ENCODE measurements at places on chromosomes 11 and 22. TPM values are rescaled to one million over a fixed set of nuclear protein-coding genes. Genes with fewer than 3 reads are reported as not detected.

DNA sequence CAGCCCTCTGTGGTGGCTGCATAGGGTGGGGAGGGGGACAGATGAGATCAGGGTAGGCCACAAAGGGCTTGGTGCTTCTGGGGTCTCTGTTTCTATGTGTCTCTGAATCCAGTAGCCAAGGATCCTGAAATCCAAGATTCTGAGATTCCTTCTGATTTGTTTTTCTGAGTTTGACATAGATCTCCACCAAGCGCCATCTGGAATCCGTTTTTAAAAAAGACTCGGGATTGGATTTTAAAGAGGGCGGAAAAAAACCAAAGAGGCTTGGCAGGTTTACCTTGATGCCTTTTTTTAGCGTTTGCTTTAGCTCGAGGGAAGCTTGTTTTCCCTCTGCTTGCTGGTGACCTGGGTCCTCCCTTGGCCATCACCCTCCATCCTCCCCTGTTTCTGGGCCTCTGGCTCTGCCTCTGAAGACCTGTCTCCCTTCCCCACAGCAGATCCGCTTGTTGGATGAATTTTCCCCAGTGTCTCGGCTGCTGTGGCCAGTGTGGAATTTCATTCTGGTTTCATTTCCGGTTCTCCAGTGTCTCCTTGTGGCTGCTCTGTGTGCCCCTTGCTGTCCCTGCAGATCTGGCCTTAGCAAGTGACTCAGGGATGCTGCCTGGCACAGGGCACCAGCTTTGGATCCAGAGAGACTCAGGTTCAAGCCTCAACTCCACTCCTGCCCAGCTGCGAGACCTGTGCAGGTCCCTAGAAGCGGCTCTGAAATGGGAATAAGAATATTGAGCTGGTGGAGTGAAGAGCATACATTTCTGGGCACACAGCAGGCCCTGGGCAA is 15.1 kb downstream of the SYNGR1 start:
- DNase-seq: no peak

DNA sequence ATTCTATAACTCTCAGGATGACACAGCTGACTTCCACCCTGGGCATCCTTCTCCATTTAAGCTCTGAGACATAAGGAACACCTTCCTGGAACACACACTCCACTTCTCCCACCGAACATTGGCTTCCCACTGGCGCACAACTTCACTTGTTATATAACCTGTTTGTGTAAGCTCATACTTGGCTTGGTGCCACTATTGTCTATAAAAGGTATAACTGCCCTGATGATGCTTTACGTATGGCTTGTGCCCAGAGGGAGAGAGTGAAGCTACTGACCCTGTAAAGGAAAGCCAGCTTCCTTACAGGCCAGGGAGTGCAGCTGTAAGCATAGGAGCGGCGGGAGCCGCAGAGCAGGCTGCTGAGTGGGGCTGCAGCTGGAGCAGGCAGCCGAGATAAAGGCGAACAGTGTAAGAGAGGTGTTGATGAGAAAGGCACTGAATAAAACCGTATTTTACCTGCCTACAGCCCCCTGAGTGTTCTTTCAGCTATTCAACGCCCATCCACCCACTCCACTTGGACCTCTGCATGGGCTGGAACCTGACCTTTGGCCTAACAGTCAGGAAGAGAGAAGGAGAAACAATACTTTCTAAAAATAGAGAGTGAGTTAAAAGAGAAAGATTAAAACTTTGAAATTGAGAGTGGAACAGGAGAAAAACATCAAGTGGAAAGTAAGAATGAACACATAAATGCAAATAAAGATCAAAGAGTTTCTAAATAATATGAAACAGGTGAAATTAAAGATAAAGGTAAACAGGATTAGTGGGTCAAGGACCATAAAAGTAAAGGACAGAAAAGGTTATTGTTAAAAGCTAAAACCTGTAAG is 252.1 kb upstream of the ARHGAP42 start:
- DNase-seq: no peak

GRCh38 chr11:120310870-120311269 is 14.2 kb upstream of the TLCD5 start:
- DNase-seq: peak; percentile 74

GRCh38 chr11:126973051-126973450 is 27.5 kb downstream of the KIRREL3 start:
- no peak for DNase-seq

DNA sequence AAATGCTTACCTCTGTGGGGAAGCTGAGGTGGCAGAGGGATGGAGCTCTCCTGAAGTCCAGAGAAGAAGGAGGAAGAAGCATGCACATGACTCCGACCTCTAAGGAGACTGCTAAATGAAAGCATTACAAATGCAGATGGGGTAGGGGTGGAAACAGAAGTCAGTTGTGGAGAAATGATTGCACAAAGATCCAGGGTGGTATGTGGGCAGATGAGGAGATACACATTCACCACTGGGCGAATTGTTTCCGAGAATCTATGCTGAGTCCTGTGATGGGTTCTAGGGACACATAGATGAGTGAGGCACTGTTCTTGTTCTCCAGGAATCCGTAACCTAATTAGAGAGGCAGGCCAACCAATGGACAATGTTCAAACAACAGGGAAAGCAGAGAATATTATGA is 188.9 kb upstream of the ZBED5 start:
- no peak for DNase-seq

DNA sequence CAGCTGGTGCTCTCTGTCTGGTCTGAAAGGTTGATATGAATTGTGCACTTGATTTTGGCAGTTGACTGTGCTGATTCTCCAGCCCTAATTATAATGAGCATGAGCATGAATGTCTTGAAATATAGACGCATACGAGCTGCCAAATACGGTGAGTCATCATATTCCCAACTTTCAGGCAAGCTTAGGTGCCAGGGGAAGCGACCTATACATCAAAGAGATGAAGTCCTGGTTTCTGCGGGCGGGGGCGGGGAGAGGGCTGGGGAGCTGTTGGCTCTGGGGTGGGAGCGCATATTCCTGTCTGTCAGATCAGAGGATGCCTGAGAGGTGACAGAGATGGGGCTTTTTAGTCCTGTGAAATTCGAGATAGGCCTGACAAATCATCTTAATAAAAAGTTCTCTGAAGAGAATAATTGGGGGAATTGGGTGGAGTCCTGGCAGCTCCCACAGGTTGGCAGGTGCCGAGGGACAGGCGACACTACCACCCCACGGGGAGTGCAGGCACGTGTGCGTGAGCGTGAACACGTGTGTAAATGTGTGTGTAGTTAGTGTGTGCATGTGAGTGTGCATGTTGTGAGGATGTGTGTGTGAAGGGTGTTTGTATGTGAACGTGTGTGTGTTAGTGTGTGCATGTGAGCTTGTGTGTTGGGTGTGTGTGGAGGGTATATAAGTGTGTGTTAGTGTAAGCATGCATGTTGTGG is 865.3 kb downstream of the TBC1D22A start:
- DNase-seq: no peak

GRCh38 chr11:70573701-70574151 is 175.4 kb downstream of the CTTN start:
- no peak for DNase-seq

GRCh38 chr22:36277482-36278291 is 24.8 kb downstream of the APOL1 start:
- peak; percentile 63 for DNase-seq

DNA sequence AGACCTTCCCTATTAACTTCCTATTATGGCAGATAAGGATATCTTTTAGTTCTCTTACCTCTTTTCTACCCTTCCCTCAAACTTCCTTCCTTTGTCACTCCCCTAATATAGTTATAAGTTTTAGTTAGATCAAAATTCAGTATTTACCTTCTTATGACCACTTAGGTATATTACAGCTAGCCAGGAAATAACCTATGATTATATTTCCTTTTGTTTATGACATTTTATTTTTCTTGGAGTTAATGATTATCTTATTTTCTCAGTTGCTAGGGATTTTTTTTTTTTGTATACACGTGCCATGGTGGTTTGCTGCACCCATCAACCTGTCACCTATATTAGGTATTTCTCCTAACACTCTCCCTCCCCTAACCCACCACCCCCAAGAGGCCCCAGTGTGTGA is 88.2 kb upstream of the ZBED5 start:
- no peak for DNase-seq

DNA sequence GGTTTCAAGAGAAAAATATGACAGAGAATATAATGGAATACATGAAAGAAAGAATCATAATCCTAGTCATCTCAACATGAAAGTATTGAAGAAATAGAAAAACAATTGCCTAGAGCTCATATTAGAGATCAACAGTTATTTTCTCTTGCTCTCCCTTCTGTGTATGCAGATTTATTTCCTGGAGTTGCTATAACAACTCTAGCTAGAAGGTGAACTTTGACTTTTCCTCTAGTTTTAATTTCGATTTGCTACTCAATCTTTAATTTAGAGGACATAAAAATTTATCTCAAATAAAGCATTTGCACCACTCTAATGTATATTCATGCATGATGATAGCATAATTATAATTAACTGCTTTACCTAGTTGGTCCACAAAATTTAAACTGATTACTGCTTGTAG is 84.6 kb upstream of the PICALM start:
- no peak for DNase-seq

GRCh38 chr11:113182288-113182687 is 132.1 kb upstream of the TTC12 start:
- DNase-seq: no peak

The SCN3B gene
- total RNA-seq: 1.2 TPM

The PRR5 gene
- 21.2 TPM for total RNA-seq

The CYB5R2 gene
- total RNA-seq: 7.4 TPM

The MS4A8 gene
- 6.3 TPM for total RNA-seq

The OR8D1 gene
- not detected for total RNA-seq

The LBHD1 gene
- total RNA-seq: 12.3 TPM

The PATE4 gene
- not detected for total RNA-seq

The COMT gene
- total RNA-seq: 70.0 TPM

The GUCY1A2 gene
- 1.2 TPM for total RNA-seq

The CD3G gene
- 1.6 TPM for total RNA-seq
